ENCODE measurements at places on chromosomes 11 and 22. TPM values are rescaled to one million over a fixed set of nuclear protein-coding genes. Genes with fewer than 3 reads are reported as not detected.

- DNase-seq, result no peak
Measured at GRCh38 chr11:44260081-44260480, 49.9 kb downstream of the ALX4 start.

OR52A1 gene
- total RNA-seq, result not detected

DNA sequence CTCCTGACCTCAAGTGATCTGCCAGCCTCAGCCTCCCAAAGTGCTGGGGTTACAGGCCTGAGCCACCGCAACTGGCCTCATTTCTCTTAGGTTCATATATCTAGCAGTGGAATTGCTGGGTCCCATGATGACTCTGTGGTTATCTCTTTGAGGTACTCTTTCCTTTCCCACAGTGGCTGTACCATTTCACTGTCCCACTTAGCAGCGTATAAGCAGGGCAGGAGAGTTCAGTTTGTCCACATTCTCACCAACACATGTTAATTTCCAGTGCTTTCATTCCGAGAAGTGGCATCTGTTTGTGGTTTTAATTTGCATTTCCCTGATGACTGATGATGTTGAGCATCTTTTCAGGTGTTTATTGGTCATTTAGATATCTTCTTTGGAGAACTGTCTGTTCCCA, 16.4 kb downstream of the PRR5 start:
- DNase-seq, result no peak

DNA sequence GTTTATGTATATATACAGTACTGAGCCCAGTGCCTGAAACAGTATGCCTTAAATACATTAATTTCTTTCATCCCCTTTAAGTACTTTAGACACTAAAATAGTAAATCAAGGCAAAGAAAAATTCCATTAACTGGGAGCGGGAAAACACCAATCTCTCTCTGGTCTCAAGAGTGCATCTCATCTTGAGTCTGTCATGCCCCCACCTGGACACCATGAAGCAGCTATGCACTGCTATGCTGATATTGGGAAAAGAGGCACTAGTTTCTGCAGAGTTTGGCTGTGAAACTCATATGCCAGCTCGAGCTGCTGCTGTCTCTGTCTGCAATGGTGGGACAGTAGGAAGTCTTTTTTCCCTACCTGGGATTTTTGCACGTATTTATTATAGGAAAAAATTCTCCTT, 754.4 kb upstream of the RAG2 start:
- DNase-seq, result no peak

- DNase-seq, result no peak
Measured at GRCh38 chr22:19868333-19868732, 13.7 kb upstream of the GNB1L start.

DNA sequence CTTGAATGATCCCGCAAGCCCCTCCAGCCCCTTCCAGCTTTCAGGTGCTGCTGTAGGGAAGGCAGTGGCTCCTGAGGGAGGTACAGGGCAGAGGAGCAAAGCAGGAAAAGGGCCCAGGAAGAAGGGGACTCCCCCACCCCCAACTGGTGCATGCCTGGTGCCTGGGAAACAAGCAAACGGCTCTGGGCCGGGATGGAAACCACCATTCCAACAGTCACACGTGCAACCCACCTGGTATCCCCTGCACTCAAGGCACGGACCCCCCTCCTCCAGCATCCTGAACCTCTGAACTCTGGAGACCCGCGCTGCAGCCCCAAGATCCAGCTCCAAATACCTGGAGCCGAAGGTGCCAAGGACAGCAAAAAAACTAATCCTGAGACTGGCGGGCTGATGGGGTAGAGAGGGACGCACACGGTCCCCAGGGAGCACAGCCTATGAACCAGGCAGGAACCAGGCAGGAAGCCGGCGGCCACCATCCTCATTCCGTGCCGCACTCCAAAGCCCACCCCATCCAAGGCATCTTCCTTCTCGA, 537 bp downstream of the SCN4B start:
- DNase-seq, result no peak

DNA sequence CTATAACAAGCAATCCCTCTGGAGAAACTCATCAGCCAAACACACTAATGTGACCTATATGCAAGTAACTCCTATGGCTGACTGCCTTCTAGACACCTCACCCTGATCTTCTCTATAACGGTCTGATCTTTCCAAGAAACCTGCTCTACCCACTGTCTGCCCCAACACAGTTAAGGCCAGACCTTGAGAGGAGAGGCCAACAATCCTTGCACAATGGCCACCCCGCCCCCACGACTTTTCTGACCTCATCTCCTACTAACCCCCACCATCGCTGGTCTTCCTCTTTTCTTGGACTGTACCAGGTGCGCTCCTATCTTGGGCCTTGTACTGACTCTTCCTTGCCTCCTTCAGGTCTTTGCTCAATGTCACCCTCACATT, 12.5 kb downstream of the HIRA start:
- DNase-seq, result no peak

- DNase-seq, result no peak
Measured at GRCh38 chr11:115607621-115608221, 103.5 kb upstream of the CADM1 start.

RPS6KB2 gene
- 83.1 TPM for total RNA-seq

DNA sequence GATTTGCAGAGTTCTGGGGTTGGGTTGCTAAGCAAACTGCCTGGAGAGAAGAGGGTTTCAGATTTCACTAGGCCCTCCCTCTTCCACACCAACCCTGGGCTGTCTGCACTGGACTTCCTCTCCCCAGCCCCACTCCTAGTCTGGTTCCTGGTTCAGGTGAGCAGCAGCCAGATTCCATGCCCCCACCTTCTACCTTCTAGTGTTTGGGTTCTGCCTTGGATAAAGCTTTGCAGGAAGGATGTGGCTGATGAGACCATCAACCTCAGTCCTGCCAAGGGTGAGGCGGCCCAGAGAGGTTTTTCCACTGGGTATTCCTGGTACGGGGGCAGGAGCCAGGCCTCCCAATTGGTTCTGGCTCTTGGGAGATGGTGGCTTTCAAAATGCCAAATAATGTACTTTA, 68.3 kb downstream of the BCR start:
- no peak for DNase-seq

DEFB131B gene
- total RNA-seq, result not detected

FXYD2 gene
- 1.9 TPM for total RNA-seq

DNA sequence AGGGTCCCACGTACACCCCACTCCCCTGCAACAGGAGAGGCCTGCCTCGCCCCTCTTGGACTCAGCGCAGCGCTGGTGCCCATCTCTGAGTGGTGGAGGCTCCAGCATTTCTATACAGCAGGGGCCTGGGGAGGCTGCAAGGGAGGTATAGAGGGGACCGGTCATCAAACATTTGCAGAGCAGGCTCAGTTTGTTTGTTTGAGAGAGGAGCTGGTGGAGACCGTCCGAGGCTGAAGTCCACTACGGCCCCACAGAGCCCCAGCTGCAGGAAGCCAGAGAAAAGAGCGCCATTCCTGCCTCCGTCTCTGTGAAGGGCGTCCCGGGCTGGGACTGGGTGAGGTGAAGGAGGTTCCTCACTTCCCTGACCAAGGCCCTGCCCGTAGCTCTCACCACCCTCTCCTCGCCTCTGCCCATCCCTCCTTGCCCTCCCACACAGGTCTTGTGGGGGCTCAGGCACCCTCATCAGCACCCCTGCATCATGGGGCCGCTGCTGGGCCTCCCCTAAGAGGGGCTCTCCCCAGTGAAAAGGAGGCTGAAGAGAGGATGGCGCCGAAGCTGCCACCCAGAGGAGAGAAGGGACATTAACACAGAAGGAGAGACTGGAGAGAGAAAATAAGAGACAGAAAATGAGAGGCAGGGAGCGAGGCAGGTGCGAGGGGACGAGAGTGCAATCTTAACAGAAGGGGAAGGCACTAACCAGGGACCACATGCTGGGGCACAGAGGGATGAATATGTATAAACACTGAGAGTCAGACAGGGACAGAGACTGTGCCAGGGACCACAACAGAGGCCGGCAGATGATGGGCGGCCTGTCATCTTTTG, 24.5 kb downstream of the RPUSD4 start:
- no peak for DNase-seq

XKR3 gene
- total RNA-seq, result not detected

DNA sequence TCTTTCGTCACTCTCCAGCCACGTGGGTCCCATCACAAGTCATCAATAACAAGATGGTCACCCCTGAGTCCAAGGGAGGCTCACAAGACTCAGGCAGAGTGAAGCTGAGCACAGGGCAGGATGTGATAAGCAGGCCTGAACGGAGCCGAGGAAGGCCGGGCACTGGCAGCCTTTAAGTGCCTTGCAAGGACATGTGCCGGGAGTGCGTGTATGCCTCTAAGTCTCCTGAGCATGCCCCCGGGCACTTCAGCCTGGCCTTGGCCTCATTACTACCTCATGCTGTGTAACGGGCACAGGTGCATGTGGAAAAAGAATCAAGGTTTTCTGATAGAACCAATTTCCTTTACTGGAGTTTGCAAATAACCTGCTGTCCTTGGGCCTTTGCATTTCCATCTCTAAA, 55.8 kb downstream of the UBASH3B start:
- DNase-seq, result no peak

YPEL4 gene
- 0.47 TPM for total RNA-seq

DNA sequence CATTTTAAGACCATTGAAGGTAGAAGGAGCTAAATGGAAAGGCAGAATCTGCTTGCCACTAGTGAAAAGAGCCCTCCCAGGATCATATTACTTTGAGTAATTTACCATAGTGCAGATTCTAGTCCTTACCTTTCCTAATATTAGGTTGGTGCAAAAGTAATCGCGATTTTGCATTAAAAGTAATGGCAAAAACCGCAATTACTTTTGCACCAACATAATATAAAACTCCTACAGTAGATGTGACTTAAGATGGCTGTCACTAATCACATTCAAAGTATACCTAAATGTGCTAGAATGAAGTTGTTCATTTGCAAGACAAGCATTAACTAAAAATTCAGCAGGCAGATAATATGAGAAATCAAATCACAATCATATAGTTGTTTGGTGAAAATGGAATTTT, 38.1 kb upstream of the ARL14EP start:
- no peak for DNase-seq

DNA sequence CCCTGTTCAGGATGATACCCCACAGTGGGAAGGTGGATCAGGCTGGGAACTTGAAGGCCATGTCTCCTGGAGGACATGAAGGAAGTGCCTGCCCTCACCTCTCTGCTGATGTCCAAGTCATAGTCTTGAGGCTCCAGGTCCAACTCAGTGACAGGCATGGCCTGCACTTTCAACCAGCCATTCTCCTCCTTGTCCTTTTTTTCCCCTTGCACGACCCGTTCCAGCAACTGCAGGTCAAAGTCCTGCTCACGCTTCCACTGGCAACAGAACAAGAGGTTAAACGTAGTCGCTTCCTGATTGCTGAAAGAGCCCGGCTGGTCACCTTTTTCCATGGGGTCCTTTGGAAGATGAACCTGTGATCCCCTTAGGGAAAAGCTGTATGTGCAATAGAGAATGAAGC, 47.7 kb downstream of the C11orf58 start:
- DNase-seq, result no peak

GRCh38 chr22:50229370-50229769, 15.5 kb downstream of the TUBGCP6 start:
- DNase-seq, result no peak

GRCh38 chr11:64146036-64146955, 19.6 kb downstream of the MACROD1 start:
- DNase-seq, result peak; percentile 92

- DNase-seq, result no peak
Measured at GRCh38 chr11:132134322-132134721, 763.9 kb downstream of the NTM start.

DNA sequence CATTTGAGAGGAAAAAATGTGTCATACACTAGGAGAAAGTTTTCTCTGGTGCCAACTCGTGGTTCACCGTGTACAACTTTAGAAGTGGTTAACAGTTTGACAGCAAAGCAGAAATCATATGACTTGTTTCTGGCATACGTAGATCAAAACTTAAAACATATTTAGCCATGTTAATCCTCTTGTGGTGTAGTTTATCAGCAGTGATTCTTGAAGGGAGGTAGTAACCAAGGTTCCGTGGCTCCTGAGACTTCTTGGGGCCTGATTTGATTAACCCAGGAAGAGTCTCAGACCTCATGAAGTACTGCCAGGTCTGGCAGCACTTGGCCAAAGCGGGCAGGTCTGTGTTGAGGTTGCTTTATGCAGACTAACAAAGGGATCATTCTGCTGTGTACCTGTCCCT, 40.5 kb downstream of the SREBF2 start:
- peak; percentile 71 for DNase-seq

SCN3B gene
- total RNA-seq, result not detected

GRCh38 chr11:126485021-126485792, 129.7 kb downstream of the ST3GAL4 start:
- DNase-seq, result no peak

GRCh38 chr11:105192115-105192514, 52.5 kb upstream of the CARD18 start:
- no peak for DNase-seq

CRYBA4 gene
- total RNA-seq, result not detected

DNA sequence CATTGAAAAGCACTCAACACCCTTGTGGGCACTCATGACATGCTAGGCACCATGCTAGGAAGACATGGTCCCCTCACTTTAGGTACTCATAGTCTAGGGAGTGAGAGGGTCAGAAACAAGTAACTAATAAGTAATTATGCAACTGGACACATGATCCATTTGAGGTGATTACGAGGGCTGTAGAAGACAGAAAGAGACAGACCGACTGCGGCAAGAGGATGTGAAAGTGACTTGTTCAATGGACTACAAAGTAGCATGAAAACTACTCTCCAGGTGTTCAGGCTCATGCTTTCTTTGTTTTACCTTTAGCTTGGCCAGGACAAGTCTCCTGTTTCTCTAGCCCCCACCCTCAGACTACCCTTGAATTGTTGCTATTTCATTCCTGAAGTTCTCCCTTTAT, 310.8 kb upstream of the SORL1-AS1 start:
- no peak for DNase-seq

DNA sequence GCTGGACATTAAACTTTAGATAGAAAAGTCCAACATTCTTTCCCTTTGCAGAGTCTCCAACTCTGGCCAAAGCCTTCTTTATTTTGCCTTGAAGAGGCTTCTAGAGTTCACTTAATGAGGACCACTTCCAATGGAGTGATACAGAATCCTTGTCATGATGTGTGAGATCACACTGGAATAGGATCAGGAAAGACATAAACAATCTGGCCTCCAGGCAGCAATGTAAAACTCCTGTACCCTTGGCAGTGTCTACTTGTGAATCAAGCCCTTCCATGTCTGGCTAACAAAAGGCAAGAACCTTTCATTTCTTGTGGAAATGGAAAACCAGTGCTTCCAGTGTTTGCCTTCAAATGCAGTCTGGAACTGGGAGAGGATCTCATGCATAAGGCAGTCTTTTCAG, 56.5 kb upstream of the FIBIN start:
- DNase-seq, result no peak

LSP1 gene
- 303 TPM for total RNA-seq

GRCh38 chr11:17865765-17866428, 131.3 kb downstream of the KCNC1 start:
- no peak for DNase-seq

TRPM5 gene
- not detected for total RNA-seq

- no peak for DNase-seq
Measured at GRCh38 chr22:45962434-45962718, 14.6 kb downstream of the WNT7B start.

- DNase-seq, result no peak
Measured at GRCh38 chr22:48076008-48076407, 1313.6 kb downstream of the TBC1D22A start.

Data from activated CD4-positive, alpha-beta T cell treated with anti-CD3 and anti-CD28 coated beads, Interleukin-2, amount 10 ng/mL, durations not matched to agents 24 days and 14 days (primary cell).